HT1080 (cell line): ENCODE measurements at places on chromosomes 13 and 19.
A peak's percentile ranks its signal among the peaks of the same experiment; 100 is the strongest.

DNA sequence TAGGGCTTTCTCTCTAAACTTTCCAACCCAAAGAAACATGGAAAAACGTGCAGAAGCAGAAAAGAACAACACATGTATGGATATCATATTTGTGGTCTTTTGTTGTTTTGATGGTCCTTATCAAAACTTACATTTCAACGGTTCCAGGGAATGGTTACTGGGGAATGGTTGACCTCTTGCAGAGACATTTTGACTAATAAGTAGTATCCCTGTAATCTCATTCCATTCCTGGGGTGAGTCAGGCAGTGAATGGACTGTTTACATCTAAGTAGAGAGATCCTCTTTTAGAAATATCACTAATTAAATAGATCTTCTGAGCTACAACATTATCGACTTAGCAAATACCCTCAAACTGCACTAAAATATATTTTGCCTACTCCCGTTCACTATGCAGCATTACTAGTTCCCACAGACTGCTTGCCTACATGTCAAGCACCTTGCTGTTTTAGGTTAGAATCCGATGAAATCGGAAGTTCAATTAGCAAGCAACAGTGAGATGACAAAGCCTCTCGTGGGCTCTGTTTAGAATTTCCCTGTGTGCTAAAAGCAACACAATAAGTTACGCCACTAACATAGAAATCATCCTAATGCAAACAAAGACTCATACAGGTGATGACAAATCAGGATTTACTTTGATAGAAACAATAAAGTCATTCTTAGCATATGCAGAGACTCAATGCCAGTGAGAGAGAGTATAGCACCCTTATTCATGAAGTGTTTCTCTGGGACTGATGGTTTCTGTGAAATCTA is 797.7 kb upstream of the ARGLU1 start:
- no peak for DNase-seq

- peak; percentile 64 for DNase-seq
These were observed 71.2 kb upstream of the GTF3A start for GRCh38 chr13:27353166-27353583.

DNA sequence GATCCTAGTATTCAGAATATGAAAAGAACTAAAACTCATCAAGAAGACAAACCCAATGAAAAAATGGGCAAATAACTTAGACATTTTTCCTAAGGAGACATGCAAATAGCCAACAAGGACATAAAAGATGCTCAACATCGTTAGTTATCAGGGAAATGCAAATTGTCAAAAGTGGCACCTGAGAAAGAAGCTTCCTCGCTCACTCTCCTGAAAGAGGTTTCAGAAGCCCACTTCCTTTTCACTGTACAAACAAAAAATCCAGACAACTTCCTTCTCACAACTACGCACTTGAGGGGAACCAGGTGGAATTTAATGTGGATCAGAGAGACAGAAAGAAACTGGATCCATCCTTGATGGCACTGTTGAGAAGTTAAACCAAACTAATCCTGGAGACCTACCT is 41.5 kb downstream of the KLF12 start:
- DNase-seq = no peak

DNA sequence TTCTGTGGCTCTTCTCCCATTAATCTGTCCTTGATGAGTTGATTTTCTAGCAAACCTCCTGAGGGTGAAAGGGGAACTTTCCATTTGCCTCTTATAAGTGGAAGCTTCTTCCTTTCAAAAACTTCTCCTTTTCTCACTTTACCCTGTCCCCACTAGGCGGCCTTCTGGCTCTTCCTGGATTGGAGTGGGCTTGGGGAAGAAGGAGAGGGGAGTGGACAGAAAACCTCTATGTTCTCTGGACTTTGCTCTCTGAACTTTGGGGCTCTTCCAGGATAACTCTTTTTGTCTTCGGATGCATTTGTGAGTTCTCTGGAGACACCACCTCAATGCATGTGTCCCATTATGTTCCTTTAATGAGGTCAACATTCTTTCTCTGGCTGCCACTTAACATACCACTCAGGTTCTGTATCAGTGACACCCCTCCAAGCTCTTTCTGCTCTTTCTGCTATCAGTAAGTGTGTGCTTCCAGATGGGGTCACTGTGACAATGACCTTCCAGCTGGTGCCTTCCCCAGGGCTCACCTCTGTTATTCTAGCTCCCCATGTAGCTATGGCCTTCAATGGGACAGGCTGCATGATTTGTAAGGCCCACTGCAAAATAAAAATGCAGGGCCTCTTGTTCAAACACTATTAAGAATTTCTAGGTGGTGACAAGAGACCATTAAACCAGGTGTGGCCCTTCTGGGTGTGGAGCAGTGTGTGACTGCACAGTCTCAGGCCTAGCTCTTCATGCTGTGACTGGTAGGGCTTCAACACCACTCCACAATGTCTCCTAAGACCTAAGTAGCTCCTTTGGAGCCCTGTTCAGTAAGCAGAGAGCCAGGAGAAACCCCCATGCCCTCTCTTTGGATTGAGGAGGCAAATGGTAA is 389.2 kb downstream of the EFNB2 start:
- no peak for DNase-seq

GRCh38 chr13:104976986-104977385 is 1558.5 kb downstream of the EFNB2 start:
- DNase-seq = no peak

- DNase-seq = no peak
These were observed 470 bp downstream of the ZNF835 start for GRCh38 chr19:56670961-56671612.

DNA sequence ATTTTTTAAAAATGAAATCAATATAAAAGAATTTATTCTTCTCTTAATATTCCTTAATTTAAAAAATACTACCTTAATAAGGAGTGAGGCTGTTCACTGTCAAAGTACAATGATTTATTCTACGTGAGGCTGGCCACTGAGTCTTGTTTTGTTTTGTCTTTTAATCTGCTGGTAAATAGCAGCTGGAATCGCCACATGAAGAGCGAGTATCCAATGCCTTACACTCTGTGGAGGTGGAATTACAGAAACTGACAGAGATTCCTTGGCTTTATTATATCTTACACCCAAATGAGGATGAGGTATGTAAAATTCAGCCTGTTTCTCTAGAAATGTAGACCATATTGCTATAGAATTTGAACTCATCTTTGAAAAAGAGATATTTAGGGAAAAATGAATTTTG is 52.9 kb upstream of the AKAP11 start:
- DNase-seq = no peak

DNA sequence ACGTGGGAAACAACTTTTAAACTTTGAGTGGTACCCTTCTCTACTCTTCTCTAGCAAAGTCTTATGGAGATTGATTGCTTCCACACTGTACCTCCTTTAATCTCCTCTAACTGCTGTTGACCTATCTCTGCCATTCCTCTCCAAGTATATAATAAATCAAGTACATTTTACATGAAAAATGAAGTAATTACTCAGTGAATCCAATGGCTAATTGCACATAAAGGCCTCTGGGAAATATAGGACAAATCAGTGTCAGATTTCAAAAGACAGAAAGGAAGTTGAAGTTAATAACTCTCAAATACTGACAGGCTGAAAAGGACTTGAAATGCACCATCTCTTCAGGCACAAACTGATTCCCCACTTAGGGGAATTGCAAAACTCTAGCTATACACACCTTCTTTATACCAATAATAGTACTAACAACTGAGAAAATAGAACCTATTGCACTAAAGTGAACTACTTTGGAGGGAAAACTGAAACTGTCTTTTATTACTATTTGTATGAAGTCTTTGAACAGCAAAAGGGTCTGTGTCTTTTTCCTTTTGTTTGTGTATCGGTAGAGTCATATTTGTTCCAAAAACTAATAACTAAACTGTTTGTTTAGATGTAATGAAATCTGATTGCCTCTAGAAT is 701.1 kb downstream of the PCDH9 start:
- no peak for DNase-seq

DNA sequence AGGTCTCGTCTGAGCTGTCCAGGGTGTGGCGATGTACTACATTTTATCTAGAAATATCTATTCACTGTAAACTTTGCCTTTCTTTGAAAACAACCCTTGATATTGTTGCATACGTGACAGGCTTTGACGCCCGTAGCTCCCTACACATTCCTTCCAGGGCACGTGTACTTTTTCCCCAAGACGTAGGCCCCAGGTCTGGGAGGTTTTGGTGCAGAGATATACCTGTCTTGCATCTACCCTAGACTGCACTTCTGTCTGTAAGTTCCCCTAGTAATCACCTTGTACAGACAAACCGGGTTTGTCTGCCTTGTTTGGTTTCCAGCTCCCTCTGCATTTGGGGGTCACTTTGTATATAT is 69.2 kb downstream of the ERICH6B start:
- DNase-seq = no peak

DNA sequence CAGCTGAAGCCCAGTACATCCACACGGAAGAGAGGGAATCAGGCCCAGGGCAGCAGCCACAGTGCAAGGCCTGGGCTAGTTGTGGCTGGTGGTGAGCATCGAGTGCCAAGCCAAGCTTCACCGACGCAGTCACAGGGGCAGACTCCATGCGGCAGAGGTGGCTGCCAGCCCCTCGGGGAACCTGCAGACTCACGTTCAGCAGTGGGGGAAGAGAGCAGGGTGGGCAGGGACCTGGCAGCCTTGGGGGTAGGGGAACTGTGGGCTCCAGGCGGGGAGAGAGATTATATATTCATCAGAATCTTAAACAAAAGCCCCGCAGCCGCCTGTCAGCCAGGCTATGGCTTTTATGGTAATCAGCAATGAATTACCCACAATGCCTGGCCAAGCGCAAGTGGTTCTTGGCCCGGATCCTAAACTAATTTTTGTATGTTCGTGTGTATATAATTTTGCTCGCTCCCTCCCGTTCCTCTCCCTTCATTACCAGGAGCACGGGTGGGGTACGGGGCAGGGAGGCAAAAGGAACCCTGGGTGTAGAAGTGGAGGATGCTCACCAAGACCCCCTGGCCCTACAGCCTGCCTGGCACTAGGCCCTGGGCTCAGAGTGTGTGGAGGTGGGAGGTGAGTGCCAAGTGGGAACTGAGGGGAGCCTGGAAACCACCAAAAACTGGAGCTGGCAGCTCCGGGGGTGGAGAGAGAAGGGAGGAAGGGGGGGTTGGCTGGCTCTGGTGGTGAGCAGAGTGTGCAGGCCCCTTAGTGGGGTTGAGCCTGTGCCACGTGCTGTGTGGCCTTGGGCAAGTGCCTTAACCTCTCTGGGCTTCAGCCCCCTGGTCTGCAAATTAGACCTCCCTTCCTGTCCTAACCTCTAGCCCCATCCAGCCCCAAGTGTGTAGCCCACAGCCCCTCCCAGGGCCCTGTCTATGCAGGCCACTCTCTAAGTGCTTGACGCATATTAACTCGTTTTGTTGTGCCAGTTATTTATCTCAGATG is 31.9 kb downstream of the PTPRS start:
- DNase-seq = peak; percentile 60

DNA sequence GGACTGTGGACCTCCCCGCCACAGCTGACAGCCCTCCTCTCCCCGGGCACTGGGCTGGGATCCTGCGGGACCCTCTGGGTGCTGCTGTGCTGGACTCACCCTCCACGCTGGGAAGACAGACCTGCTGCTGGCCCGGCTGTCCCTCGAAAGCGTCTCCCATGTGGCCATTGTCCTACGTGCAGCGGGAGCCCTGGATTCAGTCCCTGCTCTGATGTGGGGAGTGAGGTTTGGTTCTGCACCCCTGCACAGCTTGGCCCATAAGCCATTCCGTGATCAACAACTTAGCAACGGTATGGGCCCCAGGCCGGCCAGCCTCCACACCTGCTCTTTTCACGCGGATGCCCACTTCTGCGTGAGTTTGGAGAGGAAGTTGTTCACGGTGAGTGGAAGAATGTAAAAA is 195.2 kb downstream of the TEX29 start:
- DNase-seq = no peak

DNA sequence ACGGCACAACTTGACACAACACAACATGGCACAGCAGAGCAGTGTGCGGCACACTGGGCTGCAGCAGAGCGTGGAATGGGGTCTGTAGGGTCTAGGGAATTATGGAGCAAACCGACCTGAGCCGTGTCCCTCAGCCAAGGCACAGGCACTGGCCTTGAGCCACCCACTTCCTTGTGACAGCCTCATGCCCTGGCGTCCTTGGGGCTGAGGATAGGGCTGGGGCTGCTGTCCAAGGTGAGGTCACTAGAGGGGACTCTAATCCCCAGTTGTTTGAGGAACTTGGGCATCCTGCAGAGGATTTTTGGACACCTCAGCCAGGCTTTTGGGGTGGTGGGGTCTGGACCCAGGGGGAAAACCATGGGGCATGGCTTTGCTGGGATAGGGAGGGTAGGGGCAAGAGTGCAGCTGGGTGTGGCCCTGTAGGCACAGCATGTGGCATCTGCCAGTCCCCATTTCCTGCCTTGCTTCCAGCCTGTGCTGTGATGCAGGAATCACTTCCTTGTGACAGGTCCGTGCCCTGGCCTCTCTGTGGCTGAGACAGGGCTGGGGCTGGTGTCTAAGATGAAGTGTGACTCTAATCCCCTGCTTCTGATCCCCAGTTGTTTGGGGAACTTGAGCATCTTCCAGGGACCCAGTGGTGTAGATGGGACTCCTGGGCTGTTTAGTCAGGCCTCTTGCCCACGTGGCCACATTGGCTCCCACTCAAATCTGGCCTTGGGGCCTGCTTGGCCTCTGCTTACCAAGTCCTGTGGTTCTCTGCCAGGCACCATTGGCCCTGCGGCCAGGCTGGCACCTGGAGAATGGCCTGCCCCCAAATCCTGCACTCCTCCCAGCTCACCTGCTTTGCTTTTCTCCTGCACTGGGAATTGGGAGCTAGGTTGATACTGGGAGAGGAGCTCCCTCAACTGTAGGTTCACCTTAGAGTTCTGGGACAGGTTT is 78.5 kb downstream of the SCGB2B2 start:
- no peak for DNase-seq

GRCh38 chr13:28357911-28358433 is 137.0 kb downstream of the FLT1 start:
- DNase-seq = no peak

DNA sequence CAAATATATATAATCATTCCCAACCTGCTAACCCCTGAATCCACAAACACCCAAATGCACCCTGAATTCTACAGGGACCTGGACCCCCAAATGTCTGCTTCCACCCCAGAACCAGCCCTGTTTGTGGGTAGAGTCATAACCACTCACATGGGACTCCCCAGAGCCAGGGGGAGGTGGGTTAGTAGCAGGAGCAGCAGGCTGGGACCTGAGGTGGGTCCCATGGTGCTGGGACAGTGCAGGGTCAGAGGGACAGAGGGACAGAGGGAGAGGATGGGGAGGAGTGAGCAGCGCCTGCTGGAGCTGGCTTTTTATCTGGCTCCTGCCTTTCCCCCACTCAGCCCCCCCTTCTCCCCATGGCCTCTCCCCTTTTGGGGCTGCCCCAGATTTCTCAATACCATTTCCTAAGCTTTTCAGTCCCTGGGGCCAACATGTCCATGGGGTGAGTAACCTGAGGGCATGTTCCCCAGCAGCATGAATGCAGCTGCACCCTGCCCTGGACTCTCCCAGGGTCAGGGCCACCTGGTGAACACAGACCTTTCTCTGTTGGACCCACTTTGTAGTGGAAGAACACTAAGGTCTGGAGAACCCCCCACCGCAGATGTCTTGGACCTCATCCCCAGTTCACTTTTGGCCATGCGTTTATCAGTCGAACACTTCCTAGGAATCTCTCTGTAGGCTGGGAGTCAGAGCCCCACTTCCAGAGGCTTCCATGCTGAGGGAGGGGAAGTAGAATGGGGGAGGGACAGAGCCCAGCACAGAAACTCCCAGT is at the start of gene C3:
Gene C3, minus strand, starts transcription at position 282 of the 769 bp plus-strand sequence. Its CDS starts 61 bp downstream, at position 221.
- no peak for DNase-seq

- DNase-seq = peak; percentile 83
These were observed 224.5 kb downstream of the B3GLCT start for GRCh38 chr13:31424130-31424729.
